ENCODE measurements at places on chromosomes 16 and 17.

GRCh38 chr16:85635545-85636140 lies 22.5 kb downstream of the GSE1 start:
- peaks cover 2% of the 10 kb centered on the region for H3K36me3 ChIP-seq
- H3K4me3 ChIP-seq, result no peak overlapping the region
- DNase-seq, result no peak
- no peaks in the 10 kb centered on the region for H3K4me1 ChIP-seq
- H3K27me3 ChIP-seq, result no peaks in the 10 kb centered on the region

- H3K36me3 ChIP-seq, result no peaks in the 10 kb centered on the region
- DNase-seq, result no peak
- no peaks in the 10 kb centered on the region for H3K4me1 ChIP-seq
- H3K4me3 ChIP-seq, result no peak overlapping the region
These were observed 21.4 kb downstream of the RPS6KB1 start for GRCh38 chr17:59914274-59914854.

DNA sequence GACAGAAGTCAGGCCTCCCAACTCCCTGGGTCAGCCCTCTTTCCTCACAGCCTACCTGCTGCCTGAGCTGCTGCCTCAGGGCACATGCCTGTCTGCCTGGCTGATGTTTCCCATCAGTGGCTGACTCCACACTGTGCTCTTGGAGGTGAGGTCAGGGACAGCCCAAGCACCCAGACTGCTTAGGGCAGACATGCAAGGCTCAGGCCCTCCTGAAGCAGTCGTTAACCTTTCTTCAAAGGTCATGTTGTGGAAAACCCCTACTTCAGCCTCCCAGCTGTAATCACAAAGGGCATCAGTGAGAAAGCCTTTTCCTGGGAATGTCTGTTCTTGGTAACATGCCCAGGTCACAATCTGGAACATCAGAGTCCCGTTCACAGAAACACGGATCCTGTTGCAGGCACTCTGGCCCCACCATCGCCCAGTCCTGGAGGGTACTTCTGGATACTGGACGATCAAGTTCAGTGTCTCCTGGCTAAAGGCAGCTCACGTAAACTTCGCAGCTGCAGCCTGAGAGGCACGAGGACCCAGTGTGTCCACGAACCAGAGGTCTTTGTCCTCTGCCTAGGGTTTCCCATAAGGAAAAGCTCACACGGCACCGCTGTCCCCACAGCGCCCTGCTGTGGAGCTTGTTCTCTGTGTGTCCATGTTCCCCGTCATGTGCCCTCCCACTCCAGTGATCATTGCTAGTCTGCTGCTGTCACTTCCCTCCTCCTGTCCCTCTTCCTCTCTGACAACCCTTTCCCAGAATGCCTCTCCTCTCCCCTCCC lies 54.9 kb downstream of the GNAO1 start:
- peaks cover 17% of the 10 kb centered on the region for H3K4me1 ChIP-seq
- no peak overlapping the region for H3K4me3 ChIP-seq
- H3K27ac ChIP-seq, result no peak overlapping the region
- no peaks in the 10 kb centered on the region for H3K27me3 ChIP-seq
- H3K36me3 ChIP-seq, result no peaks in the 10 kb centered on the region

GRCh38 chr16:46899443-46900143 lies 15.4 kb downstream of the GPT2 start:
- no peak overlapping the region for H3K27ac ChIP-seq
- H3K27me3 ChIP-seq, result no peaks in the 10 kb centered on the region
- H3K4me3 ChIP-seq, result no peak overlapping the region

DNA sequence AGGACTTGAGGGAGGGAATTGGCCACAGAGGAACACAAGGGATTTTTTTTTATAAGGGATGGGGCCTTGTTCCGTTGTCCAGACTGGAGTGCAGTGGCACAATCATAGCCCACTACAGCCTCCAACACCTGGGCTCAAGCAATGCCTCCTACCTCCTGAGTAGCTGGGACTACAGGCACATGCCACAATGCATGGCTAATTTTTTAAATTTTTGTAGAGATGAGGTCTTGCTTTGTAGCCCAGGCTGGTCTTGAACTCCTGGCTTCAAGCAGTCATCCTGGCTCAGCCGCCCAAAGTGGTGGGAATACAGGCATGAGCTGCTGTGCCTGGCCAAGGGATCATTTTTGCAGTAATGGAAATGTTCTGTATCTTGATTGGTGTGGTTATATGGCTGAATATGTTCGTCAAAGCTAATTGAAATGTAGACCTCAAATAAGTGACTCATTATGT lies 56.9 kb downstream of the VMP1 start:
- no peaks in the 10 kb centered on the region for H3K27me3 ChIP-seq
- no peak for DNase-seq
- no peak overlapping the region for H3K27ac ChIP-seq
- H3K36me3 ChIP-seq, result no peaks in the 10 kb centered on the region
- peaks cover 33% of the 10 kb centered on the region for H3K4me1 ChIP-seq

DNA sequence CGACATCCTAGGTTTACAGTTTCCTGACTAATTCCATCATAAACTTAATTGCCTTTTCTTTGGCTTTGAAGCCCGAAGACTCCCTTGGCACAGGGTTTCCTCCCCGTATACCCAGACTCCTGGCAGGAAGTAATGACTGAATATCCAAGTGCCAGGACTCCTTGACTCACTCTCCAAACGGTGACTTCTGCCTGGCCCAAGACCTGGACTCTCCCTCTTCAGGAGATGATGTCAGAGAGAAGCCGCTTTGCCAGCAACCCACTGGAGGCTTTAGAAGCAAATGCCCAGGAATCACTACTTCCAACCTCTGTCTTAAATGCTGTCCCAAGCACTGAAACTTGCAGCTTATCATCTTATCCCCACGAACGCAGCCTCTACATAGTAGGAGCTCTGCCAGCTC lies 146.5 kb downstream of the RGS9 start:
- H3K36me3 ChIP-seq, result no peaks in the 10 kb centered on the region
- DNase-seq, result no peak

GRCh38 chr16:82756283-82756599 lies 129.5 kb downstream of the CDH13 start:
- no peak for DNase-seq
- H3K36me3 ChIP-seq, result no peaks in the 10 kb centered on the region
- no peaks in the 10 kb centered on the region for H3K27me3 ChIP-seq
- H3K4me1 ChIP-seq, result no peaks in the 10 kb centered on the region
- no peak overlapping the region for H3K27ac ChIP-seq

GRCh38 chr17:44970136-44970741 lies 2.1 kb upstream of the C1QL1 start:
- DNase-seq, result peak; percentile 24
- H3K4me3 ChIP-seq, result peak overlapping the region; percentile 34
- H3K36me3 ChIP-seq, result no peaks in the 10 kb centered on the region
- H3K27ac ChIP-seq, result no peak overlapping the region
- H3K27me3 ChIP-seq, result peaks cover 1% of the 10 kb centered on the region

DNA sequence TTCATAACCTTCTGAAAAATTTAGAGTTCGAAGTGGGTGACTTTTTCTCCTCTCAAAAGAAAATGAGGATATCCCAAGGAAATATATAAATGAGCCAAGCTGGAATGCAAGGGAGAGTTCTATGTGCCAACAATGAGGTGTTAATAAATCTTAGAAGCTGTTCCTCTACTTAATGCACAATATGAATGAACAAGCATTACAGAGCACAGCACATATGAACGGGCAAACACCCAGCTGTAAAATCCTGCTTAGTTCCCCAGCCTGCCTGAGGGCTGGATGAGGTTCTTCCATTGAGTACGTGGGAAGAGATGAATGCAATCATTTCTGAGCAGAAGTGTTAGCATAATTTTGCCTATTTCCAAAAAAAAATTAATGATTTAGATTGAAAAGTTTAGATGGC lies 58.1 kb downstream of the WDR59 start:
- H3K4me1 ChIP-seq, result no peaks in the 10 kb centered on the region
- H3K27ac ChIP-seq, result no peak overlapping the region
- DNase-seq, result no peak
- no peak overlapping the region for H3K4me3 ChIP-seq
- no peaks in the 10 kb centered on the region for H3K27me3 ChIP-seq
- H3K36me3 ChIP-seq, result peaks cover 5% of the 10 kb centered on the region

DNA sequence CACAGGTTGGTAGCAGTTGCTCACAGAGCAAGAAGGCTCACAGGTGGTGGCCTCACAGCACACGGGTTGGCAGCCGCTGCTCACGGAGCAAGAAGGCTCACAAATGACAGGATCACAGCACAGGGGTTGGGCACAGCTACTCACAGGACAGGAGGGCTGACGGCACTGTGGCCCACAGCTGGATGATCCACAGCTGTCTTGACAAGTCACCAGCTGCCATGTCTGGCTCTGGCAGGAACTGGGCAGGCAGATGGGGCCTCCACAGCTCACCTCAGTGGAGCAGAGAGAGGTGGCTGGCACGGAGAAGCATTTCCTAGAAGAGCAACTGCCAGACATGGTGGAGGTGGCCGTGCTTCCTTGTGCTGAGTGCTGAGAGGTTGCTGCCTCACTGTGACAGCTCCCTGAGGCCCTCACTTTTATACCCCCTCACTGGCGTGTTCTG lies at the start of gene KRTAP16-1:
Gene KRTAP16-1, minus strand, starts transcription at position 392 of the 442 bp plus-strand sequence. Its CDS starts 56 bp downstream, at position 336.
- H3K4me3 ChIP-seq, result no peak within 1 kb of the TSS
- no peak for DNase-seq
- H3K36me3 ChIP-seq, result no peaks in the 10 kb centered on the region
- H3K27me3 ChIP-seq, result no peaks in the 10 kb centered on the region
- no peaks in the 10 kb centered on the region for H3K4me1 ChIP-seq

- H3K36me3 ChIP-seq, result no peaks in the 10 kb centered on the region
- no peak overlapping the region for H3K4me3 ChIP-seq
- no peak for DNase-seq
These were observed 57.7 kb upstream of the ACSF3 start for GRCh38 chr16:89035669-89036570.

DNA sequence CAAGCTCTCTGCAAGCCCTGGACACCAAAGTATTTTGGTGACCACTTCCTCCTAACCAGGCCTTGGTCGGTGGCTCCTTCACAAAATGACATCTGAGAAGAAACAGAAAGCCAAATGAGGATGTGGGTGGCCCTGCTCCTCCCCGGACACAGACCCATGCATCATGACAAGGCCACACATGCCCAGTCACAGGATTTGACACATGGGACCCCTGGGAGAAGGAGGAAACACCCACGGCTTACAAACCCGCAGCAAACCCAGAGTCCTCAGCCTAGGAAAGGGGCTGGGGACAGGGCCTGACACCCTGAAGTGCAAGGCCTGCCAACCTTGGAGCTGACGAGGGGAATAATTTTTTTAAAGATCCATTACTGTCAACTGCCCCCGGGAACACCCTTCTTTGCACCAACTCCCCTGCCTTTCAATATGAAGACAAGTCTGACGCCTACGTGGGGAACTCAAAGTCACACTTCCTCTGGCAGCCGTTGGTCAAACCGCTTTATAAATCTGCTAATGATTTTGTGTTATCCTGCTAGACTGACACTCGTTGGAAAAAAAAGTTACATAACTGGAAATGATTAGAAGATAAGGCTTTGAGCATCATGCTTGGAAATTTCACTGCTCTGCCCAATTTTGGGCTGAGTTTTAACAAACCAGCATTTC lies 41.3 kb downstream of the GAS7 start:
- H3K27me3 ChIP-seq, result no peaks in the 10 kb centered on the region
- DNase-seq, result no peak
- H3K4me3 ChIP-seq, result no peak overlapping the region
- no peak overlapping the region for H3K27ac ChIP-seq

DNA sequence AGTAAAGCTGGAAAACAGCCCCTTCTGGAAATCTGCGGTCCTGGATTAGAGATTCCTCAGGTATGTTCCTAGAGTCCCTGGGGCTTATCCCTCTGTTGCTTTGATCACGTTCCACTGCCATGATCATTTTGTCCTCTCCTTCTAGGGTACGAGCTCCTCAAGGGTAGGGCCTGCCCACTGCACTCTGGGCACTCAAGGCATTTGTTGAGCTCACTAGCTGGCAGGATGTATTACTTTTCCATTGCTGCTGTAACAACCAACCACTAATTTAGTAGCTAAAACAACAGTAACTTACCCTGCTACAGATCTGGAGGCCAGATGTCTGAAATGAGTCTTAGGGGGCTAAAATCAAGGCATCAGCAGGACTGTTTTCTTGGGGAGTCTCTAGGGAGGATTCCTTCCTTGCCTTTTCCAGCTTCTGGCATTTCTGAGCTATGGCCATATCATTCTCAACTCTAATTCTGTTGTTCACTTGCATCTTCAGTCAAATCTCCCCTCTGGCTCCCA lies 65.7 kb downstream of the ARSG start:
- no peaks in the 10 kb centered on the region for H3K4me1 ChIP-seq
- DNase-seq, result no peak
- no peak overlapping the region for H3K27ac ChIP-seq
- H3K4me3 ChIP-seq, result no peak overlapping the region
- H3K27me3 ChIP-seq, result no peaks in the 10 kb centered on the region

GRCh38 chr16:19980632-19981265 lies 92.9 kb downstream of the GPR139 start:
- H3K4me3 ChIP-seq, result no peak overlapping the region
- no peak overlapping the region for H3K27ac ChIP-seq
- no peaks in the 10 kb centered on the region for H3K4me1 ChIP-seq
- no peaks in the 10 kb centered on the region for H3K36me3 ChIP-seq

- peak overlapping the region; percentile 98 for H3K27ac ChIP-seq
- peaks cover 62% of the 10 kb centered on the region for H3K4me1 ChIP-seq
- H3K4me3 ChIP-seq, result peak overlapping the region; percentile 98
- peak; percentile 77 for DNase-seq
- H3K27me3 ChIP-seq, result no peaks in the 10 kb centered on the region
These were observed 765 bp downstream of the KRT19 start for GRCh38 chr17:41527063-41528023.

GRCh38 chr17:14201021-14201987 lies 35.4 kb downstream of the CDRT15 start:
- no peak overlapping the region for H3K4me3 ChIP-seq
- DNase-seq, result no peak

DNA sequence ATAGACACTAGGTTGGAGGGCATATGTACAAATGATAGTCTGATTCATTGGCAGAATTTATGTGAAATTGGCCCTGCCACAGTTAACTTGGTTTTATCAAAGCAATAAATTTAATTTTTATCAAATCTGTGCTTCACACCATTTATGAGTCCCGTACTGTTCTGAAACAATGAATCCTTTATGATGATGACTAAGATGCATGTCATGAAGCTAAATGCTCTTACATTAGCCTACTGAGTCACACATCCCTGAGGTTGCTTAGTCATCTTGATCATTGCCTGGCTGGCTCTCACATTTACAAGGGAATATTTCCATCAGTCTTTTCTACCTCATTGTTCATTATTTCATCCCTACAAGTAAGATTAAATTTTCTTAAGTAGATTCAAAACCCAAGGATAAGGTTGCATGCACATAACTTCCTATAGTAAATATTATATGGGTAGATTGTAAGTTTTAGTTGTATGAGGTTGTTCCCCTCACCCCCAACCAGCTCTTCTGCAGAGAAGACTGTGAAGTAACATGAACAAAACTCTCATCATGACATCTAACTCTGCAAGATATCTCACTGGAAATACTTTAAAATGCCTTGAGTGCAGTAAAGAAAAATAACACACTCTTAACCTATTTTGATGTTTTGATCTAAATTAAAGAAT lies 170.7 kb downstream of the CYB561 start:
- H3K27ac ChIP-seq, result no peak overlapping the region
- H3K27me3 ChIP-seq, result no peaks in the 10 kb centered on the region
- H3K36me3 ChIP-seq, result no peaks in the 10 kb centered on the region
- H3K4me3 ChIP-seq, result no peak overlapping the region

DNA sequence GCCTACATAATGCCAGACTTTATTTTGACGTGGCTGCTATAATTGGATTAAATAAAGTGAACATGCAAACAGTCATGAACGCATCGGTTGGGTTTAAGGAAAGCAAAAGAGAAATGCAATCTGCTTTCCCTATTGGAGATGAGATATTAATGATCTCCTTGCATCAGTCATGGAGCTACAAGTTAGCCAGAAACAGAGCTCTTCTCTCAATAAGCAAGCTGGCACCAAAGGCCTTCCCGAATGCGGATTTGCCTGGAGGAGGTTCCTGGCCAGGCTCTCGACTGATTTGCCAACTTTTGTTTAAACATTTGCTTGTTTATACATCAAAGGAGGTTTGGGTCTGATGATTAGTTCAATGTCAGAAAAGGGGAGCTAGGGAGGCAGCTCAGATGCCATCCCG lies 318.4 kb downstream of the XYLT1 start:
- H3K27ac ChIP-seq, result no peak overlapping the region
- H3K4me1 ChIP-seq, result no peaks in the 10 kb centered on the region
- H3K27me3 ChIP-seq, result no peaks in the 10 kb centered on the region

All from Caco-2 (cell line).